Stimulated activated CD8-positive, alpha-beta memory T cell treated with anti-CD3 and anti-CD28 coated beads, Interleukin-7, amount 100 ng/mL, for 1 hour (primary cell): ENCODE measurements at places on chromosomes 3 and 15.

DNA sequence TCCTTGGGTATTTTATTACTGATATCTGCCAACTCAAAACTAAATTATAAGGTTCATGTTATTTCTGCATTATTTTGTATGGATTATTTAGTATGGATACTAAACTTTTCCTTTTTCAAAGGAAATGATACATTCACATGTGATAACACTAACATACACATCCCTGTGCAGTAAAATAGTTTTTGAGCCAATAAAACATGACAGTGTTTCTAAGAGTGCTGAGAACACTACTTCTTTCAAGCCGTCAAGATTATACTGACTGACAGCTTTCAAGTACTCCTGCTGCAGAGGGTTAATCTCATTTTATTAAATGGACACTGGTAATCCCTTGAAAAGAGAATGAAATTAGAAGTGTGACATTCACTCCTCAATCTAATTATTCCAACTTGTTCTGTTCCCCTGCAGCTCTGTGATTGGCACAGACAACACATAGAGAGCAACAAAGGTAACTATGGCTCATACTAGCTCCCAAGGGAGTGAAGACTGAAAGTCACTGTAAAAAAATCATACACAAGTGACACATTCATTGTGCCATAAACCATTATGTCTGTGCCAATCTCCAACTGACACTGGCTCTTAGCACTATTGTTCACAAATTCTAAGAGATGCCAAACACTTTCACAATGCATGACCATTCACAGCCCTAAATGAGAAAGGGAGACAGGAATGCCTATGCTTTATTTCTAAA, 468.6 kb downstream of the SHQ1 start:
- DNase-seq = no peak

GRCh38 chr3:58222161-58222724, 11.5 kb upstream of the DNASE1L3 start:
- no peak for DNase-seq

GRCh38 chr3:15797642-15798303, at the start of gene ANKRD28:
TSS of gene ANKRD28 (minus strand) at chr3:15797979. CDS start at chr3:15796521, 1,458 bp downstream.
- no peak for DNase-seq

DNA sequence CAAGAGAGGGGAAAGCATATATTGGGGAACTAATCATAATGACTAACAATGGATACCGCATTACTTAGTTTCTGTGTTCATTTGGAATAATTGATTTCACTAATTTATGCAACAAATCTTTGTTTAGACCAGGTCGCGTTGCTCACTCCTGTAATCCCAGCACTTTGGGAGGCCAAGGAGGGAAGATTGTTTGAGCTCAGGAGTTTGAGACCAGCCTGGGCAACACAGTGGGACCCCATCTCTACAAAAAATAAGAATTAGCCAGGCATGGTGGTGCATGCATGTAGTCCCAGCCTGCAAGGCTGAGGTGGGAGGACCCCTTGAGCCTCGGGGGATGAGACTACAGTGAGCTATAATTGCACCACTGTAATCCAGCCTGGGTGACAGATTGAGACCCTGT, 585.7 kb upstream of the CBLB start:
- DNase-seq = no peak

DNA sequence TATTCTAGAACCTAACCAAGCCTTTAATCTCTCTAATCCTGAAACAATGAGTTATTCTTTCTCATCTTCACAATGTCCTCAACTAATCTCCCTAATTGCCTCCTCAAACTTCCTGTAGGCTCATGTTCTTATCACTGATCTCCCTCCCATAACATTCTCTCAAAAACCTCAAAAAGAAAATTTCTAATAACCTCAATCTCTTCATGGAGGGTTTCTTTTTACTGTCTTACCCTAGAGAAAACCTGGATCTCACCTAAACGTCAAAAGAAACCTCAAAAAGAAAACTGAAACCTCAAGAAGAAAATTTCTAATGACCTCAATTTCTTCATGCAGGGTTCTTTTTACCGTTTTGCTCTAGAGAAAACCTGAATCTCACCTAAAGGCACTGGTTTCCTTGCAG, 150.2 kb downstream of the GSK3B start:
- no peak for DNase-seq

DNA sequence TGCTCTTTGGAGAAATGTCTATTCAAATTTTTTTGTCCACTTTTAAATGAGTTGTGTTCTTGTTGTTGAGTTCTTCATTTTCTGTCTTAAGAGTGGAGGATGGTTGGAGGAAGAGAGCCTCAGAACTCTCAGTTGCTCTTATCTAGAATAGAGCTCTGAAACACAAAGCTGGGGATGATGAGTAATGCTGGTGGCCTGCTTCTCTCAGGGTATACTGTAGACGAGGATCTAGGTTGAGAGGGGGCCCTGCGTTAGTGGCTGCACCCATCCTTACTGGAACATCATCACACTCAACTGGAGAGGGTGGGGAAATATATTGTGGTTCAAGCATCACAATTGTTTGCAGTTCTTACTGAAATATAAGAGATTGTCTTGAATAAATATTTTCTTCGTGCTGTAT, 1.8 kb downstream of the SPTSSB start:
- DNase-seq = no peak

GRCh38 chr3:155154255-155154654, 74.1 kb downstream of the MME start:
- no peak for DNase-seq

GRCh38 chr3:178507507-178508442, 28.5 kb upstream of the KCNMB2 start:
- DNase-seq = no peak

DNA sequence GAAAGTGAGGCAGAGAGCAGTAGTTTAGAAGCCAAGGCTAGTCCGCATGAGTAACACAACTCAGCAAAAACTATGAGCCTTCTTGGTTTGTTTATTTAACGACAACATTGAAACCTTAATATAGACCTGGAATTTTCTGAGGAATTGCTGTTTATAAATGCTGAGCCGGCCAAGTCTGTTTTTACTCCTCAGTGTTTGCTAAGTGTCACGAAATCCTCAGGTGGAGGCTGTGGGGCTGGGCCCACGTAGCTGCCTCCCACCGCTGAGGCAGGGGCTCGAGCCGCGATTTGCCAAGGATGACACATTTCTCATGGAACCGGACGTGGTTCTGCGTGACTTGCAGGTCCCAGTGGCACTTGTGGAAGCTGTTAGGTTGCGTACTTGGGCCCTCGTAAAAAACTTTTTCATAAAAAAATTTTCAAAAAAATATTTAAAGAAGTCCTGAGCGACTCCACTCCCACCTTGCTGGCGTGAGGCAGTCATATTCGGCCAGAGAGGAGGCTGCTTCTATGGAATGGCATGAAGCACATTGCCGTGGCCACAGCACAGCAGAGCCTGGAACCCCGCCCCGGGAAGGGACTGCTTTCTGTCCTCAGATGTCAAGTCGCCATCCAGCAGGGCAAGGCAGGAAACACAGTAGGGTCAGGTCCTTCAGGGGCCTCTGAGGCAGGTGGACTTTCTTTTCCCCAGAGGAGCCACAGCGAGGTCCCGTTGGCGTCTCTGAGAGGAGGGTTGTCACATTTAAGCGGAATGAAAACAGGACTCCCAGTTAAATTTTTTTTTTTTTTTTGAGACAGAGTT, 64.8 kb upstream of the PCSK6 start:
- DNase-seq = no peak

- no peak for DNase-seq
Measured at GRCh38 chr15:39088156-39088555, 492.7 kb upstream of the THBS1 start.

DNA sequence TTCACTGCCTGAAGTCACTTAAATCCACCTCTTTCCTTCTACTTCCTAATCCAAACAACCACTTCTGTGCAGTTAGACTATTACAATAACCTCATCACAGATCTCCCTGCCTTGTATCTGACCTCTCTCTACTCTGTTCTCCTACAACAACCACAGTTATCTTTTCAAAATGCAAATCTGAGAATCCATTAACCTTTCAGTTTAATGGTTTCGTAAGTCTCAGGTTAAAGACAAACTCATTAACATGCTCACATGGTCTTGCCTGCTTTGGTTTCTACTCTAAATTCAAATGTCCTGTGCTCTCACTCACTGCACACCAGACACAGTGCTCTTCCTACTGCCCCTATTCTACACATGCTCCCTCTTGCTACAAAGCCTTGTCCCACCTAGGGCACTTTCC, 406.5 kb upstream of the THBS1 start:
- DNase-seq = no peak

- no peak for DNase-seq
Measured at GRCh38 chr3:50428007-50428633, 68.8 kb upstream of the TMEM115 start.

DNA sequence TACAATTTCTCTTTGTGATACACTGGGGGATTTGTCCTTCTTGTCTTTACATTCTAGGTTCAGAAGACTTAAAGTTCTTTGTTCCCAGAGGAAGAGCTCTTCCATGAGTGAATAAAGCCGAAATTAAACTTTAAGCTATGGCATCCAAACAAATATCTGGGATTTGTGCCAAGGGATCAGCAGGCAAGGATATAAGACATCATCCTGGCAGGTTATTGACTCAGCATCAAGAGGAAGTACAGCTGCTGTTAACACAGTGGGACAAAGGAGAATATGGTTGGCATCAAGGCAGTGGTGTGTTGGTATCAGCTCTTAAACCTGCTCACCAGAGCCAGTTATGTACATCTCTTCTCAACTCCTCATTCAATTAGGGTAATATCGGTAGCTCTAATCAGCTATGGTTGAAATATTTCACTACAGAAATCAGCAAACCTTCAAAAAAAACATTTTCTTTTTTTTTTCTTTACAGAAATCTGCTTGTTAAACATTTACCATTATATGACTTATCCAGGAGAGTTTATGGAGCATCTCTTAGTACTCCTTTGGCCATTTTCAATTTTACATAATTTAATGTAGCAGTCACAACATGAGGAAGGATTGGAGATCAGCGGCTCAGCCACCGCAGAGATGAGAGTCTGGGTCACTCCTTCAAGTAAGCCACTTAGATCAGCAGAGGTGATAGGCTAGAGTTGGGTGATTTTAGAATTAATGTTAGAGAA, 1198.6 kb upstream of the EPHA6 start:
- DNase-seq = no peak

- no peak for DNase-seq
Measured at GRCh38 chr3:48750856-48751255, 33.8 kb upstream of the IP6K2 start.

DNA sequence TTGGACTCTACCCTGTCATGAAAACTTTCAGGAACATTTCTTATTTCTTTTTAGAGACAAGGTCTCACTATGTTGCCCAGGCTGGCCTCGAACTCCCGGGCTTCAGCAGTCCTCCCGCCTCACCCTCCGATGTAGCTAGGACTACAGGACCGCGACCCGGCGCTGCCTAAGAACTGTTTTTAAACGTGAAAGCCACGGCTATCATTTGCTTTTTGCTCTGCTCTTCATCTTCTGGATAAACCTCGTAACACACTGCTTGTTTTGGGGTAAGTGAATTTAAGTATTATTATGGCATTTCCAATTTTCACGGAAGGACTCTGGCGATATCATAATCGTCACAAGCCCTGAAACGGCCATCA, 14.3 kb upstream of the CCNL1 start:
- DNase-seq = no peak
